ENCODE measurements at places on chromosomes 5 and 9. TPM values are rescaled to one million over a fixed set of nuclear protein-coding genes. Genes with fewer than 3 reads are reported as not detected.

Gene EQTN
- not detected for total RNA-seq

Gene FBLL1
- total RNA-seq: 0.18 TPM

Gene CDH10
- total RNA-seq: 0.18 TPM

Gene THOC3
- total RNA-seq: 64.7 TPM

Gene SMIM27
- 1.1 TPM for total RNA-seq

Gene ORM1
- 0.18 TPM for total RNA-seq

Gene SYNPO
- 3.0 TPM for total RNA-seq

Gene C1QTNF3
- 0.28 TPM for total RNA-seq

Gene PIP5K1B
- not detected for total RNA-seq

Gene BTNL8
- total RNA-seq: not detected

Gene C5orf46
- not detected for total RNA-seq

Gene TENT4A
- total RNA-seq: 5.9 TPM

Gene PHYHD1
- 2.2 TPM for total RNA-seq

Gene FRMPD1
- not detected for total RNA-seq

GRCh38 chr5:143350751-143351602 lies 52.5 kb downstream of the NR3C1 start:
- peak; percentile 95 for DNase-seq

- peak; percentile 44 for DNase-seq
Measured at GRCh38 chr5:43140286-43140685, 19.6 kb downstream of the ZNF131 start.

DNA sequence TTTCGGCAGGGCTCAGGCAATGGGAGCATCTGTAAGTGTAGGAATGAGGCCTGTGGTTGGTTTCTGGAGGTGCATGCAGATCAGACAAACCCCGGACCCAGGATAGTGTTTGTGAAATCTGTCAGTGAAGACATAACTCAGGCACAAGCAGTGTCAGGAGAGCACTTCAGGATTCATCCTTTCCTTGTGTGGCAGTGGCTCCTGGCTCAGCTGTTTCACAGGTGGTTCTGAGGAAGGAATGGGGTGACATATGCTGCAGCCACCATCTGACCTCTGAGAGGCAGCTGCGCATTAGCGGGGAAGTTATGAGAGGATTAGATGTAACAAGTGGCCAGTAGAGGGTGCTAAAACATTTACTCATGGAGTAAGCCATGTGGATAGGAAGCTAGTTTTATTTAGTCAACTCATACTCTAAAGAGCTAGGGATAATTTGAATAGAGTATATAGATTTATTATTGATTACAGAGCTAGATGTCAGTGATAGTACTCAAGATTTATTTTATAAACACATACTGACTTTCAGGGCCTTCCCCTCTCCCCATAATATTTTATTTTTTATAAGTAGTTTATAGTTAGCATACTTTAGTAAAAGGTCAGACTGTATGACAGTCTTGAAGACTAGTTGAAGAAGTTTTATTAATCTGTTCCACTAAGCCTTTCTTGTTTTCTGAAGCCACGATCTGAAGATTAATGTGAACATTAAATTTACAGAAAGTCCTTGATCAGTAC lies 28.4 kb downstream of the NNT start:
- peak; percentile 87 for DNase-seq

- DNase-seq: no peak
Measured at GRCh38 chr9:13814647-13815400, 499.1 kb downstream of the NFIB start.

GRCh38 chr9:106920701-106921283 lies 57.8 kb downstream of the ZNF462 start:
- peak; percentile 21 for DNase-seq

GRCh38 chr9:105007143-105007542 lies 79.2 kb upstream of the ABCA1 start:
- peak; percentile 92 for DNase-seq

DNA sequence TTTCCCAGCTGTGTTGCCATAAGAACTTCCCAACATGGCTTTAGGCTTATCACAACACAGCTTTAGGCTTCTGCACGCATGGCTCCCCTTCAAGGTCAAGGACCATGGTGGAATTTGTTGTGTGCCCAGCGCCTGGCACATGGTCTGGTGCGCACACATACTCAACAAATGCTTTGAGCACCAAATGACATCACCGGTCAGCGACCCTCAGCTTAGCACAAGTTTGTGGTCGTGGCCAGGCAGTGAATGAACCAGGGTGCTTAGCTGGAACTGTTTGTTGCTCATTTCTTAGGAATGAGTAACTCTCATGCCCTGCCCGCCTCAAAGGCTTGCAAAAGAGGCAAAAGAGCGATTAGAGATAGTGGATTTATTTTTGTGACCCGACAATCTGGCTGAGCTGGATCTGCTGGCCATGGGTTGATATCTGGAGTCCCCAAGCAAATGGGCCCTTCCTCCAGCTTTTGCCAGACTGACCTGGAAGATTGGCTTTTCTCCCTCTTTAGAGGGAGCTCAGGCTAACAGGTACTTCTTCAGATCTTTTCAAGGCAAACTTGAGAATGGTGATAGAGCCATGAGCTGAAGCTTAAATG lies 58.9 kb downstream of the DAP start:
- DNase-seq: peak; percentile 98

- DNase-seq: peak; percentile 98
Measured at GRCh38 chr9:94922098-94922607, 195.7 kb downstream of the AOPEP start.

GRCh38 chr5:106121972-106122605 lies 1548.6 kb downstream of the EFNA5 start:
- peak; percentile 4 for DNase-seq

DNA sequence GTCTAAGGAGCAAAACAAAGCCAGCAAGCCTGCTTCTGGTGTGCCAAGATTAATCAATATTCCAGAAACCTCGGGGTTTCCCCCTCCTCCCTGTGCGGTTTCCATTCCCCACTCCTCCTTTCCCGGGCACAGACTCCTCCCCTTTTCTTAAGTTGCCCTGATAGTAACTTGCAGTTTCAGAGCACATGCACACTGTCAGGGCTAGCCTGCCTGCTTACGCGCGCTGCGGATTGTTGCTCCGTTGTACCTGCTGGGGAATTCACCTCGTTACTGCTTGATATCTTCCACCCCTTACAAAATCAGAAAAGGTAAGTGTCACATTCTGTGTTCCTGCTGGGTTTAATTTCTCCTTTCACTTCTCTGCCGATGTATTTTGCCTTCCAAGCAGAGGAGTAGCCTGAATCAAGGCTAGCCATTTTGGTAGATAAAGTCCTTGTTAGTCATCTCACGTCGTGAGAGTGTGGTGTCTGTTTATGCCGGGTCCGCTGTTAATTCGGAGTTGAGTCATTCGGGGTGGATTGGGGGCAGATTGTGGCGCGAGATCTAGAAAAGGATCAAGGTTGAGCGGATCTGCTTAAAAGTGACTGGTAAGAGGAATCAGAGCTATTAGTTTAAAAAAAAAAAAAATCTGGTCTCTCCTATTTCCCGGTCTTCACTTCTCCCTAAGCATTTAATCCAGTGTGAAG lies at the start of gene SLC1A3:
SLC1A3 (plus strand) TSS at position 179 of the 686 bp plus-strand sequence. CDS start 1,818 bp downstream, outside the sequence.
- DNase-seq: peak; percentile 68

GRCh38 chr5:130923543-130924124 lies 241.4 kb downstream of the HINT1 start:
- DNase-seq: no peak

GRCh38 chr5:141250576-141250975 lies 5.4 kb downstream of the PCDHB15 start:
- no peak for DNase-seq

DNA sequence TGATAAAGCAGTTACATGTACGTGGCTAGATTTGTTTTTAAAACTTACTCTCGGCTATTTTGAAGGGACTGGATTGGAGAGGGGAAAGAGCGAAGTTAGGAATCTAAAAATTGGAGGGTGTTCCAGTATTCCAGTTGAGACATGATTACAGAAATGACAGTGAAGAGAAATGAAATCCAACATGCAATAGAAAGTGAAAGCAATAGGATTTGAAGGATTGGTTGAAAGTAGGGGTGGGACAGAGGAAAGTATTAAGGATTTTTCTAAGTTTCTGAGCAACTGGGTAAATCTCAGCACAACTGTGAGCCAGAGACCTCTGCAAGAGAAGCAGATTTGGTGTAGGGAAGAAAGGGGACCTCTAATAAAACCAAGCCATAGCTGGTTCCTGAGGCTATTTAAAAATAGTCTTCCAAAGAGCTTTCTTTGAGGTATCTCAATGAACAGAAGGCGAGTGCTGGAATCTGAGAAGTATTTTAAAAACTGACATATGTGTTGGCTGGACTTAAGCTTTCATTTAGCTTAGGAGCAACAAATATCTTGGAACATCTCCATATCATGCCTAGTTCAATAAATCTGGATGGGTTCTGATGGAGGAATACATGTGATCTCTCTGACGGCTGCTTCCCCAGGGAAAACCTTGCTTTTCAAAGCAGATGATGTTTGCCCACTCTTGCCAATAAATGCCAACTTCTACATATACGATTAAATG lies 110.4 kb upstream of the IFNK start:
- no peak for DNase-seq

- DNase-seq: no peak
Measured at GRCh38 chr9:132712753-132713152, 42.5 kb downstream of the GTF3C4 start.

GRCh38 chr9:87102126-87102525 lies 154.8 kb upstream of the GAS1 start:
- peak; percentile 55 for DNase-seq

- peak; percentile 80 for DNase-seq
Measured at GRCh38 chr9:110443866-110444220, 106.2 kb upstream of the TXNDC8 start.

DNA sequence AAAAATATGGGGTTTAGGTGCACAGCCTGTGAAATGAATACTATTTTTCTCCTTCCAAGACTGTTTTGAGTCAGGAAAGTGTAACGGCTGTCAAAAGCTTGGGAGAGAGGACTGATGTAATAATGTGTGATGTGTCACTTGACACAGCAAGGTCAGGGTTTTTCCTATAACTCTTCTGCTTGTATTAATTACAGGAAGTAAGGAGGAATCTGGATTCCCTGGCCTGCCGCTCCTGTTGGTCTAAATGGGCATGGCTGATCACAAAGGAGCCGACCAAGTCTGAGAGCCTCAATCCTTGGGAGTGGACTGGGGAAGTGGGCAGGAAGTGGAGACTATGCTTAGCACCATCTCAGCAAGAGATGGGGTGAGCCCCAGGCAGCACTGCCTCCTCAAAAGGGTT lies 16.7 kb upstream of the SLC28A3 start:
- no peak for DNase-seq

GRCh38 chr5:174145821-174146220 lies 100.3 kb downstream of the NSG2 start:
- no peak for DNase-seq

DNA sequence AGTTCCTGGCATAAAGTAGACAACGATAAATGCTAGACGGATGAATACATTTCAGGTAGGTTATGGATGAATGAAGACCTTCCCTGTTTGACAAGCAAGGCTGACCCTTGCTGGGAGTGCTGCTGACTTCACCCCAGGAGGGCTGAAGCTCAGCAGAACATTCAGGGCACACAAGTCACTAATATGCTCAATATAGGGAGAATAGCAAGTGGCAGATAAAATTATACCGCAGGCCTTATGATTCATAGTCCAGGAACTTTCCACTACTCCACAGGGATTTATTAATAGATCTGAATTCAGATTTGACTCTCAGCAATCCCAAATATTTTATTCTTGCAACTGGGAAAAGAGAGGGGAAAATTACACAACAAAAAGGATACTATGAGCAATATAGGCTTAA lies 38.2 kb upstream of the GRAMD2B start:
- DNase-seq: peak; percentile 81

- peak; percentile 64 for DNase-seq
Measured at GRCh38 chr5:92749943-92750342, 831.1 kb downstream of the NR2F1-AS1 start.

DNA sequence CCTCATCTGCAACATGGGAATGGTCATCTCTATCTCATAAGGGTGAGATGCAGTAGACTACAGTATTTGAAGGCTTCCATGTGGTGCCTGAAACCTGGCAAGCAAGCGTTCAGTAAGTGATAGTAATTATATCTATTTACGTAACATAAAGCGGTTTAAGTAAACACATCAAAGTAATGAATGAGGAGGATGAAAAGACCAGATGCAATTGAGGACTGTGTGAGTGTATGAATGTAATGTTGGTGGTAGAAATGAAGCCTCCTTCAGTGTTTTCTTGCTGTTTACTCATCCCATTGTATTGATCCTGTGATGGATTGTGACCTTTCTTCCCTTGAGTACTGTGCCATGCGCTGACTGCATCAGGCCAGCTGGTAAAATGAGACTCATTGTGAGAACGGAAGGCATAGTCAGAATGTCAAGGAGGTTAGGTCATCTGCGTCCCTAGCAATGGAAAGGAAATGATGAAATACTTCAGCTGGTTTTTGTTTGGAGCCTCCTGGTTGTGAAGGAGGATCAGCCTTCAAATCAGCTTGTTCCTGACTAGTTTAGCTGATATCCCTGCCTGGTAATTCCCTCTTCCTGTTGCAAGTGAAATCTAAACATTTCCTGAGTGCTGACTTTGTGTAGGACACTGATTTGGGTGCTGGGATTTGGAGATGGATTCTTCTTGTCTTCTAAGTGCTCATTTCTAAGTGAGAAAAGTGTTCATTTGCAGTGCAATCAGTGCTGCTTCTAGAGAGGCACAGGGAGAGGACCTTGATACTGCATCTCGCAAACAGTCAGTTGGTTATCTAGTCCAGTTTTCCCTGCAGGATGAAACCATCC lies 35.6 kb downstream of the TNFSF8 start:
- peak; percentile 99 for DNase-seq

- DNase-seq: peak; percentile 35
Measured at GRCh38 chr5:112689155-112689909, 48.4 kb upstream of the APC start.

DNA sequence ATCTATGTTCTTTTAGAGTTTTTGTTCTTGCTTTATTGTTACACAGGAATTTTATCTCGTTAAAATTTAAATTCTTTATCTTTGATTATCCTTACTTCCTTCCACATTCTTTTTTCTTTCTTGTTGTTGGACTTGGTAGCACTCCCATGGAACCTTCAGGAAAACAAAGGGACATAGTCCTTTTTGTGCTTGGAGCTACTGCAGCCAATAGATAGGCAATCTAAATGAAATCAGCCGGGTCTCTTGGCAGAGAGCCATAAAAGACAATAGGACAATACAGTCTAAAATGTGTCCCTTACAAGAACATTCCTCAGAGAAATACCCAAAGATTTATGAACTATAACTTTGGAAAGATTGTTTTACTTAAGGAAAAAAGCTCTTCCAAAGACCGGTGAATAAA lies 548.1 kb upstream of the C9orf72 start:
- no peak for DNase-seq

DNA sequence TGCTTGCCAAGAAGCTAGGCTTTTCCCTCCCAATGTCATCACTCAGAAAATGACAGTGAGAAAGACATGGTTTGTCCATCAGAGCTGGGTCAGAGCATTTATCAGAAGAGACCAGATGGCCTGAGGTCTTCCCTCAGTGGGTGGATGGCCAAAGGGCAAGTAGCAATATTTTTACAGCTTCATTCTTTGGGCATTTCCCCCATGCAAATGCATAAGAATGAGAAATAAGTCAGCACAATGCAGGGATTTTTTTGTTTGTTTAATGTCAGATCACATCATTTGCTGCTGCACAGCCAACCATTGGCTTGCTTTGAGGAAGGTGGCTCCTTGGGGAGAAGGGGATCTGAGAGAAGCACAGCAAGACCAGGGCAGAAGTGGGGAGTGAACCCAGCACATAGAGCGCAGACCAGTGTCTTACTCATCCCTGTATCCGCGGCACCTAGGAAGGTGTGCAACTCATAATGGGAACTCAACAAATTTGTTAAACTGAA lies 209.6 kb downstream of the SEMA6A start:
- DNase-seq: no peak

All from IMR-90 (cell line).